Myocyte (in vitro differentiated cells): ENCODE measurements at places on chromosomes 11 and 22. TPM values are rescaled to one million over a fixed set of nuclear protein-coding genes. Genes with fewer than 3 reads are reported as not detected.

FGF4 gene
- total RNA-seq = not detected in 2 replicates

DNA sequence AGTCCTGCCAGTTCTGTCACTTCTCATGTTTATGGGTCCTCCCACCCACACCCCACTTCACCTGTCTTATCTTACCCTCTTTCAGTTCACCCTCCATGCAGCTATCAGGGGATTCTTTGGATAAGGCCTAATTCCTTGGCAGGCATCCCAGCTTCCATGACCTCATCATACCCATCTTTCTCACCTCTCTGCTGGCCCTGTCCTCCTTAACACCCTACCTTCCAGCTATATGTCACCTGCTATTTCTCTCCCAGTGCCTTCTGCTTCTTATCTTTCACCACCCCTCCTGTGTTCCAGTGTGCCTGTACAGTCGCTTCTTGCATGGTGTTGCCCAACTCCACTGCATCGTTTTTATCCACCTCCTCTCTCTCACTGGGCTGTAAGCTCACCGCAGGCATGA, 28.3 kb downstream of the SNU13 start:
- DNase-seq = no peak

GRCh38 chr11:34037016-34037415, 14.5 kb upstream of the CAPRIN1 start:
- DNase-seq = no peak

DNA sequence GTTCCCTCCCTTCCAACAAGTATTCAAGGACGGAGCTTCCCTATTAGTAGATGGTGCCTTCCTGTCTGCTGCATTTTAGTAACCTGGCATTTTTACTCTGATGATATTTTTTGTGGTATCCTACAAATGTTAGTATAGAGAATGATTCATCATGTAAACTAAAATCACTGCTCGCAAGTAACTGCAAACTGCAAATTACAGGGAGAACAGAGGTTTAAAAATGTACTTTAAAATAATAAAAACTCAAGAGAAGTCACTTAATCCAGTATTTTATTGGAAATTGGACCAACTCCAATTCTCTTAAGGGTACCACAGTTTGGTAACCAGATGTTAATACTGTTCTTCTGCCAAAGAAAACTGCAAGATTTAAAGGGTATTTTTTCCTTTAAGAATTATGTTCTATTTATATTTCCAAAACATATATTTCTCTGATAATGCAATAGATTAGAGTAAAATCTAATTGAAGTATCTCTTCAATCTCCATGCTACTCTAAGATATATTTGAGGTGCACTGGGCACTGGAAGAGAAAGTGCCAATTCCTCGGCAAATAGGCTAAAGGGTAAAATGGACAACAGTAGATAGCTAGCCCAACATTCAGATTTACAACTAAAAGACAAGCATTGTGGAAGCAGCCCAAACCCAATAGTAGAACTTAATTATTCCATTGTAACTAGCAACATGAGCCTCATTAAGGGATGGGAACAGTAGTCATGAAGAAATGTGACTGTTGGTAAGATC, 298.0 kb downstream of the TTC28 start:
- peak; percentile 17 for DNase-seq

RGL4 gene
- total RNA-seq = 0.40 and 2.3 TPM in 2 replicates

USH1C gene
- total RNA-seq = not detected in 2 replicates
